ENCODE measurements at places on chromosomes 7 and 10.
A peak's percentile ranks its signal among the peaks of the same experiment; 100 is the strongest.

DNA sequence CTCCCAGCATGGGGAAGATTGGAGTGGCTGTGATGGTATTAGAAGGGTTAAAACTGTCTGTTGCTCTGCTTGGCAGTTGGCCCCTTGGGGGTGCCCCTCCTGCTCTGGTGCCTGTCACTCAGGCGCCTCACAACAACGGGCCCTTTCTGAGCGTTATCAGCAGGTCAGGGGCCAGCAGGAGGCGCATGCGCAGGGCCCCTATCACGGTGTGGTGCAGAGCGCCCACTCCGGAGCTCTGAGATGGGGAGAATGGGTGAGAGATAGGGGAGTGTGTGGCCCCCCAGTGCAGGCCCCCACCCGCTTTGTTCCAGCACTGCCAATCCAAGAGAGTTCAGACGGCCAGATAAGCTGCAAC lies 24.8 kb downstream of the GBX1 start:
- DNase-seq, result no peak

- no peak for DNase-seq
These were observed 38.5 kb downstream of the MTURN start for GRCh38 chr7:30173058-30173897.

DNA sequence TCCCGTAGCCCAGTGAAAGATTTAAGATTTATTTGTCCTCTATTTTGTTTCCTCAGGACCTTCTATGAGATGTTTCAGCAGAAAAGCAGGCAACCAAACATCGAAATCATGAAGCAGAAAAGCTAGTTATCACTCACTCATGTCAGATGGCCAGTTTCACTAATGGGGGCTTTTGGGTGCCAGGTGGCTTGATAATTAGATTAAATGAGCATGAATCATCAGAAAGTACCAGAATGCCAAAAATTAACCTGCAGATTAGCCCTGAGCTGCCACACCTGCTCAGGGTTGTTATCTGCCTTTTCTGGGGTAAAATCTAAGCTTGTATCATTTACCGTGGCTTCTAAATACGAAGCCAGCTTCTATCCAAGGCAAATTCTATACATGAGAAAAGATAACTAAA lies 1017.5 kb downstream of the XPNPEP1 start:
- no peak for DNase-seq

- DNase-seq, result no peak
These were observed 20.0 kb downstream of the PDSS1 start for GRCh38 chr10:26717476-26717875.

- DNase-seq, result no peak
These were observed 184.4 kb upstream of the KLF14 start for GRCh38 chr7:130918129-130919052.

DNA sequence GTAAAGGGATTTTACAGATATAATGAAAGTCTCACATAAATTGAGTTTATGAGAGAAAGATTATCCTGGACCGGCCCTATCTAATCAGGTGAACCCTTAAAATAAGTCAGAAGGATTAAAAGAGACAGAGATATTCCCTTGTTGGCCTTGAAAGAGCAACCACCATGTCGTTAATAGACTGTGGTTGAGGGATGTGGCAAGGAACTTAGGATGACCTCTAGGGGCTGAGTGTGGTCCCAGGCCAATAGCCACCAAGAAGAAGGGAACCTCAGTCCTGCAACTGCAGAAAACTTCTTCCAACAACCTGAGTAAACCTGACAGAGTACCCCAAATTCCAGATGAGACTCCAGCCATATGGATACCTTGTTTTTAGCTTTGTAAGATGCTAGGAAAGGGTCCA lies 121.5 kb downstream of the POLR1F start:
- DNase-seq, result no peak

DNA sequence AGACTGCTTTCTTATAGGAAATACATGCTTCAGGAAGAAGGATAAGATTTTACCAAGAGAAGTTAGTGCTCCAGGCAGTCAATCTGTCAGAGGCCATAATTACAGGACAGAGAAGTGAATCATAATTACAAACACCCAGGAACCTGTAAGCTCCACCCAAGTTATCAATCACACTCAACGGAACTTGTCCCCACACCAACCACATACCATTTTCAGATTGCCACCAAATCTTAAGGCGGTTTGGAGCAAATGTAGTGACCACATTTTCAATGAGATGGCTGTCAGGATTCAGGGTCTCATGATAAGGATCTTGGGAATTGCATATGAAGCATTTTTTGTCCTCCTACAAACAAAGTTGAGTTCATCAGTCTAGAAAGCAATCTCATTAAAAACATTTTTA lies 4.8 kb downstream of the LAMB1 start:
- DNase-seq, result no peak

- DNase-seq, result peak; percentile 45
These were observed 10.4 kb downstream of the NUB1 start for GRCh38 chr7:151351967-151352366.

GRCh38 chr10:65762311-65762710 lies 1163.5 kb upstream of the LRRTM3 start:
- no peak for DNase-seq

DNA sequence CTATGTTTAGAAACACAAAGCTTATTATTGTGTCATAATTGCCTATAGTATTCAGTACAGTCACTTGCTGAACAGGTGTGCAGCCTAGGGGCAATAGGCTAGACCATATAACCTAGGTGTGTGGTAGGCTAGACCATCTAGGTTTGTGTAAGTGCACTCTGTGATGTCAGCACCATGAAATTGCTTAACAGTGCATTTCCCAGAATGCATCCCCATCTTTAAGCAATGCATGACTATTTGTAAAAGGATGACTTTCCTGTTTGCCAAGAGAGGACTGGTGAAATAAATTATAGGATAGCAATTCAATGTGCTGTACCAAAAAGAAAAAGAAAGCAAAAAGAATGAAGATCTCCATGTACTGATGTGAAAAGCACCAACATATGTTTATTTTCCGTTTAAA lies 288.7 kb upstream of the AUTS2 start:
- DNase-seq, result no peak

DNA sequence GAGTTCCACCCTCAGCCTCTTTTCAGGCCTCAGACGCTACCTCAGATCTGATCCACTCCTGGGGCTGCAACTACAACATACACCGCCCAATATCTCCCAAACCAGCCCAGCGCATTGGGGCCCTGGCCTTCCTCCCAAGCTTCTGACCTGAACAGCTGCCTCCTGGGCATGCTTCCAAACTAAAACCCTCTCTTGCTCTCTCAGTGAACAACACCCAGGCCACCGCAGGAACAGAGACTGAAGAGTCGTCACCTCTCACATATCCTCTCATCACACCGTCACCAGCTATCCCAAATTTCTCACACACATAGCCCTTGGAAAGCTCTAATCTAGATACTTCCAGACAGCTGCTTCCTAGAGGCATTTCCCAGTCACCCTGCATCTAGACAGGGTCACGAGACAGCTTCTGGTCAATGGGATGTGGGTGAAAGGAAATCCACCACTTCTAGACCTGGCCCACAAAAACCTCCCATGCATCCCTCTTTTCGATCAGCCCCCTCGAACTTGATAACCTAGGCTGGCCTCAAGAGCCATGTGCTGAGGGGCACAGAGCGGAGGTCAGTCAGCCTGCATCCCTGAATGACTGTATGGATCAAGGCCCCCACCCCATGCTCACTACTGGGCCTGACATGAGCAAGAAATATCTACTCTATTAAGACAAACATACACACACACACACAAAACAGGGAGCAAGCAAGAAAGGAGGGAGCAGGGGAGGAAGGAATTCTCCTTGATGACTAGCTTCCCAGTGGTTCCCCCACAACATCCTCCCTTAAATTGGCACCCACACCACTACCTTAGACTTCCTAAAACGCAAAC lies 1.8 kb downstream of the PARP12 start:
- DNase-seq, result no peak

DNA sequence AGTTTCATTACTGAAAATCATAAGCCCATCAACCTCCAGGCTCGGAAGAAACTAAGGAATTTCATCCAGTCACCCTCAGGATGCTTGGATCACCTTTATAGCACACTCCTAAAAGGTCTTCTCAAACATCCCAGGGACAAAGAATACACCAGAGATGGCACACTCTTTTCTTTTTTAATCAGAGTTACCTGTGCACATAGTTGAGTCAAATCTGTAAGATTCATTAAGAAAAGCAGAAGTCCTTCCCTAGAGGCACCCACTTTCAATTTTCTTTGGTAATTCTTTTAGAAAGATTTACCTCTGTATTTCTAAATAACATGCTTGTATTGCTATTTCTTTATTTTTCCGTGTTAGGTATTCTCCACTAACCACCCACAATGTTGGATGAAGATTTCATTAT lies 50.6 kb upstream of the IL6 start:
- no peak for DNase-seq

GRCh38 chr7:20650782-20651181 lies 35.3 kb downstream of the ABCB5 start:
- DNase-seq, result no peak

DNA sequence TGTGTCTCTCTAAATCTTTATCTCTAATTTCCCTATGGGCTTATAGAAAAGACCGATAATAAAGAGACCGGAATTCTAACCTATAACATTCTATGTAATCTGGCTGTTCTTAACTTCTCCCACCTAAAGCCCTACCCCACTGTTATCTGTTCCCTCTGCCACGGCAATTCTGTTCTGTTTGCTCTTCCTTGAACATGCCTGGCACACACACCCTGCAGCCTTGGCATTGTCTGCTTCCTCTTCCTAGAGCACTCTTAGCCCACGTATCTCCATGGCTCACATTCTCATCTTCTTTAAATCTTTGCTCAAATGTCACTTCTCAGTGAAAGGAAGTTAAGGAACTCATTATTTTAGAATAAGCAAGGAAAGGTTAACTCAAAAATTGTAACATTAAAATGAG lies 309.2 kb downstream of the GPR158 start:
- DNase-seq, result no peak

- no peak for DNase-seq
These were observed 121.6 kb downstream of the EGFR start for GRCh38 chr7:55140221-55140940.

- no peak for DNase-seq
These were observed 76.6 kb upstream of the PFKP start for GRCh38 chr10:2990764-2991163.

DNA sequence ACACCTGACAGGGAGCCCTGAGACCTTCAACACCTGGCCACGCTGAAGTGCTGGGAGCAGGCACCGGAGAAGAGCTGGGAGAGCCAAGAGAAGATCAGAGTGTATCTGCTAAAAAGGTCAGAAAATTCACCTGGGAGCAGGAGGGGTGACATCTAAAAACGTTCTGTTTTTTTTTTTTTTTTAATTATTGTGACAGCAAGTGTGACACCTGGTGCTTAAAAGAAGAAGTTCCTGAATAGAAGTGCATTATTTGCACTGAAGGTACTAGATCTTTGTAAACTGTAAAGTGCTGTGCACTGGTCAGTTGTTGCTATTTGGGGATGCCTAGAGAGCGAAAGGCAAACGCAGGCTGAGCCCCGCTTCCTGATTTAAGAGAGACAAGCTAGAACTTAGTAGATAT lies 422.0 kb downstream of the PLXNA4 start:
- no peak for DNase-seq

DNA sequence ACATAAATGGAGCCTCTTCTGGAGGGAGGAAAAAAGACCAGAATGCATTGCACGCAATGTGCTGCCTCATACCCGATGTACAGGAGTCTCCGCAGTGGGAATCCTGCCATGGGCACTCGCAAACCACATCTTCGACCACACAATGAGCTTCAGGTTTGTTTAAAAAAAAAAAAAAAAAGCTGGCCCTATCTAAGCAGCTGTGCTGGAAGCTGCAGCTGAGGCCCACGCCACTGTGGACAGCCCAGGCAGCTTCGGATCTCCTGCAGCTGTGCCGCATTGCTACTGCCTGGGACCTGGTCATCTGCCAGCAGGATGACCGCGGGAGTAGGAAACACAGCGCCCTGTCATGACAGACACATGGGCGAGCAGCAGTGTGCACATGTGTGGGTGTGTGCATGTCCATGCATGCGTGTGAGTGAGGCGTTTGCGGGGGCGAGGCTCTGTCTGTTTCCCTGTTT lies 26.0 kb downstream of the EN2 start:
- no peak for DNase-seq

DNA sequence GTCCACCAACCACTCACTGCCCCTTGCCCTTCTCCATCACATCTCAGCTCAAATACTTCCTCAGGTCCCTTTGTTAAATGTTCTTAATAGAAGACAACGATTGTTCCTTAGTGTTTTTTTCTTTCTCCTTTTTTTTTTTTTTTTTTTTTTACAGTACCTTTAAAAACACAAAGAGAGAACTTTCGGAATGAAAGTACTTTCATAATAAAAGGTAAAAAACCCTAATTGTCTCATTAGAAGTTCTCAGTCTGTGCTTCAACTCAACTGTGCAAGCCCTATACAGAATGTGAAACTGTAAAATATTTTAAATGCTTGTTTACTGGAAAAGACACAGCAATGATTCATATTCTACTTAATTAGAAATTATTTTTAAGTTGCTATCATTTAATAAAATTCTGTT lies 29.4 kb downstream of the TSPAN12 start:
- no peak for DNase-seq

DNA sequence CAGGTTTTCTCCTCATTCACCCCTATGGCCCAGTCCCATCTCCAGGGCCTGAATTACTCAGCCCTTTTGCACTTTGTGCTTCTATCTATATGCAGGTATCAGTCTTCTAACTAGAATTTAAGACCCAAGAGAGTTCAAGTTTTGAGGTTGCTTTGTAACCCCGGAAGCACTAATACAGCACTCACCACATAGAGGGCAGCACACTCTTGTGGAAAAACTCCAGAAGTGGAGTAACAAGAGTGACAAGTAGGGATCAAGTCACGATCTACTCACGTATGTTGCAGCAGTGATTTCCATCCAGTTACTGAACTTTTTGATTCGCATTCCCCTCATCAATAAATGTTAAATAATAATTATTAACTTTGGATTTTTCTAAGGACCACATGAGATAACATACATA lies 151.0 kb downstream of the CHCHD3 start:
- no peak for DNase-seq

DNA sequence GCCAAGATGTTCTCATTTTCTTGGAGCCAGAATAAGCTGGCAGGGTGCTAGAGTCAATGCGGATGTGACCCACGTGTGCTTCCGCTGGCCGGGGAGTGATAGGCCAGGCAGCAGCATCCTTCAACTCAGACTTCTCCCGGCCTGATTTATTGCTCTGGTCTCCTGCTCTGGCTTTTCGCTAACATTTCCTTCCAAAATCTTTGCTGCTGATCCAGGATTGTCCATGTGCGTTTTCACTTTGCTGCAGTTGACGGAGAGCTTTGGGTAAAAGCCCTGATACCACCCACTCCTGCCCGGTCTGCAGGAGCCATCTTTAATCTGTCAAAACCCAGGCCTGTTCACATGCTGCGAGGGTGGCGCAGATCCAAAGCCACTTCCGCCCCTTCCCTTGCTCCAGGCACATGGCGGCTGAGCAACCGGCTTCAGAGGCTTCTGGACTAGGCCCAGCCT lies 106.8 kb downstream of the CYP26A1 start:
- DNase-seq, result no peak

- DNase-seq, result no peak
These were observed 24.0 kb downstream of the CDHR3 start for GRCh38 chr7:105987046-105987445.

DNA sequence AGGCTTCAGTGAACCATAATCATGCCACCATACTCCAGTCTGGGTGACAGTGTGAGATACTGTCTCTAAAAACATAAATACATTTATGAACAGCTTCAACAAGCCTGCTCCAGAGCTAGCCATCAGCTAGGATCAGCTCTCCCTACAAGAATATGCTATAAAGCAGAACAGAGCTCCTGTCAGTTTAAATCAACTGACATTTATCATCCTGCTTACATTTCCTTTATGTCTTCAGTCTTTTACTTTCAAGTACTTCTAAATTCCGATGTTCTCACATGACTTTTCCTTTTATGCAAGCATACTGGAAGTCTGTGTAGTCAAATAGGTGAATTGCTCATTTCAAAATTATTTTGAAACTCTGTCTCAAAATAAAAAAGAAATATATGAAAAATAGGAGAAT lies 64.6 kb downstream of the COA1 start:
- DNase-seq, result no peak

Data from T follicular helper cell (primary cell).